ENCODE measurements at places on chromosomes 12 and 14. TPM values are rescaled to one million over a fixed set of nuclear protein-coding genes. Genes with fewer than 3 reads are reported as not detected.

Gene SRGAP1
- total RNA-seq = 1.6 TPM

Gene KLRK1
- total RNA-seq = not detected

GRCh38 chr12:25197608-25198007, 2.6 kb downstream of the ETFRF1 start:
- no peak for DNase-seq
- H3K36me3 ChIP-seq = no peaks in the 10 kb centered on the region
- no peak overlapping the region for H3K4me3 ChIP-seq
- H3K4me1 ChIP-seq = peaks cover 20% of the 10 kb centered on the region
- H3K27me3 ChIP-seq = no peaks in the 10 kb centered on the region

Gene LRP1-AS
- not detected for total RNA-seq

Gene PTPRB
- total RNA-seq = not detected

Gene EIF2S3B
- total RNA-seq = 9.2 TPM

Gene PRPH
- not detected for total RNA-seq

GRCh38 chr12:91785655-91786498, 359.8 kb downstream of the BTG1 start:
- H3K36me3 ChIP-seq = no peaks in the 10 kb centered on the region
- H3K4me1 ChIP-seq = no peaks in the 10 kb centered on the region
- DNase-seq = no peak
- no peaks in the 10 kb centered on the region for H3K27me3 ChIP-seq
- H3K27ac ChIP-seq = no peak overlapping the region

Gene SP1
- 27.5 TPM for total RNA-seq

Gene CELA1
- not detected for total RNA-seq

DNA sequence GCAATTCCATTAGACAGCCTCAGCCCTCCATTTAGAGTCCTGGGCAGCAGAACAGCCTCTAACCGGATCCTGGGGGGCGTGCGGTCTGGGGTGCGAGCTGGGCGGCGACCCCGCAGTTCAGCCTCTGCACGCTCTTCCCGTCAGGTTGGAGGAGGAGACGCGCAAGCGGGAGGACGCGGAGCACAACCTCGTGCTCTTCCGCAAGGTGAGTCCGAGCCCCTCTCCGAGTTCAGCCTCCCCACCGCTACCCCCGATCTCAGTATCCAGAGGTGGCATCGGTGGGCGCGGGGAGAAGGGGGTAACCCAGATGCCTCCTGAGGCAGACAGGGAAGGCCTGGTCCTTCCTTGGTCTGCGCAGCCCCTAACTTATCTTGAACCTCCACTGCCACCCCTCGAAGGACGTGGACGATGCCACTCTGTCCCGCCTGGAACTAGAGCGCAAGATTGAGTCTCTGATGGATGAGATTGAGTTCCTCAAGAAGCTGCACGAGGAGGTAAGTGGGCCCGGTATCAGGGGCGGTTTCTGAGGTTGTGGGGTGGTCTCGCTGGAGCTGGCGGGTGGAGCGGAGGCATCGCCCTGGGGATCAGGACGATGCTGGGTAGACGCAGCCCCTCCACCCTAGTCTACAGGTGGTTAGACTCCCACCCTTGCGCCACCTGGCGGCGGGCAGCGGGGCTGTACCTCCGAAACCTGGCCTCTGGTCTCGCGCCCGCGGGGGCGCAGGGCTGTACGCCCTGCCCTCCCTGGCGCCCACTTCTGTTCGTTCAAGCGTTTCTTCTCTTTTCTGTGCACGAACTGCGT, 1.3 kb downstream of the PRPH start:
- peak overlapping the region; percentile 37 for H3K4me3 ChIP-seq
- H3K4me1 ChIP-seq = peaks cover 10% of the 10 kb centered on the region
- no peak overlapping the region for H3K27ac ChIP-seq
- no peaks in the 10 kb centered on the region for H3K36me3 ChIP-seq
- H3K27me3 ChIP-seq = peaks cover 66% of the 10 kb centered on the region

DNA sequence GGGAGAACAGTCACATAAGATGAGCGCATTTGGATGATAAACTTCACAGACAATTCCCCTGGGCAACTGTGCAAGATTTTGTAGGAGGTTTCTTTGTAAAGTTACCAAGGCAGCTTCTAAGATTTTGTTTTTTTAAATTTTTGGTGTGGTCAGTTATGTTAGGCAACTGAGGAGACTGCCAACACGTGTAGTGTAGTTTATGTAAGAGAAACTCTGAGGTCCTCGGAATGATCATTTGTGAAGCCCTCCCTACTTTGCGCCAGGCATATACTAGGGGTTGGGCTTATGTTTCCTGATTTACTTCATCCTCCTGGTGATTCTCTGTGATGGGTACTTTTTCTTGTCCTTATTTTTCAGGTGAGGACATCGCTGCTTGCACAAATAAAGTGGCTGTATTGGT, 433.6 kb downstream of the TMEM132D start:
- no peaks in the 10 kb centered on the region for H3K27me3 ChIP-seq
- no peaks in the 10 kb centered on the region for H3K4me1 ChIP-seq
- no peaks in the 10 kb centered on the region for H3K36me3 ChIP-seq
- no peak overlapping the region for H3K27ac ChIP-seq
- no peak overlapping the region for H3K4me3 ChIP-seq

- H3K27me3 ChIP-seq = no peaks in the 10 kb centered on the region
- H3K4me1 ChIP-seq = no peaks in the 10 kb centered on the region
Observed at GRCh38 chr12:94815958-94816357, 165.6 kb upstream of the TMCC3 start.
